ENCODE measurements at places on chromosomes 2 and 18.

GRCh38 chr18:56314396-56314795 is 324.0 kb downstream of the TXNL1 start:
- DNase-seq, result no peak

- no peak for DNase-seq
Measured at GRCh38 chr2:160917850-160918249, 242.4 kb upstream of the TANK start.

GRCh38 chr2:53820048-53820447 is 33.2 kb downstream of the ERLEC1 start:
- DNase-seq, result no peak

DNA sequence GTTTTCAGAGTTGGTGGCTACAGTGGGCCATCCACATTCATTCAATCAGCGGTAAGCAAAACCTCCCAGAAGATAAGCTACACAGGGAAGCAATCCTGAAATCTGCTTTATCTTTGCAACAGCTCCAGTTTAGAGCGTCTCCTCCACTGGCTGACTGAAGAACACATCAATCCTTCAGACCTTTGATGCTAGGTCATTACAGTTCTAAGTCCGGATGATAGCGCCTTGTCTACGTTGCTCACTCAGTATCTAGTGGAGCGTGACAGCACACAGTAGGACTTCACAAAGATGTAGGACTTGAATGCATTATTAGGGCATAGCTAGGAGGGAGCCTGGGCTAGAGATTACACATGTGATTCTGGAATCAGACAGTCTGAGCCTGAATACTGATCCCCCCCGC is 5.0 kb downstream of the COLEC12 start:
- no peak for DNase-seq

DNA sequence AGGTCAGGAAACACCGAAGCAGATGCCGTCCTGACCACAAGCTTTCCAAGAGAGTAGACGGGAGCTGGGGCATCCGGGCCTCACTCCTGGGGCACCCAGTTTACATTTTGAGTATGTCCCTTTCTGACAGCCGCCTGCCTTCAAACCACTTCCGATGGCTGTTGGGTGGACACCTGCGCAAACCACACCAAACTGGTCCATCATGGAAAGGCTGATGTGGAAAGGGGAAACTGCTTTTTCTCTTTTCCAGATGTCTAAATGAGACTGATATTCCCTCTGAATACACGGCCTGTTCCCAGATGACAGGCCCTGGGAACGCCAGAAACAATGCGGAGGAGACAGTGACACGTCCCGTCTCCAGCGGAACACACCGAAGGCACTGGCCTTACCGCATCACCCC is 290.0 kb upstream of the SALL3 start:
- no peak for DNase-seq

GRCh38 chr2:163834221-163834620 is 98.4 kb upstream of the FIGN start:
- DNase-seq, result no peak

All from HEK293T (cell line).